Hematopoietic multipotent progenitor cell treated with erythropoietin and hydrocortisone succinate and interleukin-3 and kit ligand, for 6 days (in vitro differentiated cells): ENCODE measurements at places on chromosomes 1 and 21.

DNA sequence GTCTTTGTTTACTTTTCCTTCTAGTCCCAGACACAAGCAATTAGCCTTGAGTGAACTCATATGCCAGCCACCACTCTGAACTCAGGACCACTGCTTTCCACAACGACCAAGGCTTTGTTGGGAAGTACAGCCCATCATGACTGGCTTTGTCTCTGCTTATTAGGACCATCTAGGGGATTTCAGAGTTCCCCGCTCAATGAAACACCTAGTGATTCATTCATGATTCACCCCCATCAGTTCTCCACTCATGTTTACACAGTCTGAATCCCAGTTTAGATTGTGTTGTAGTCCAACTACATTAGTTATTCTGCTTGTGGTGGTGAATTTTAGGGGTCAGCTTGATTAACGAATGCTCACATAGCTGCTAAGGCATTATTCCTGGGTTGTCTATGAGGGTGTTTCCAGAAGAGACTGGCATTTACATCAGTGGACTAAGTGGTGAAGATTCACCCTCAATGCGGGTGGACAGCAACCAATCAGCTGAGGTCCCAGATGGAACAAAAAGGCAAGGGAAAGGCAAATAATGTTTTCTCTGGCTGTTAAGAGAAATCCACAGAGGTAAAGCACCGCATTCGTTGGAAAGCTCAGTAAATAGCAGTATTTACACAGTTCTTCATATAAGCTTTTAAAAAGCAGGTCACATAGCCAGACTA, 122.7 kb downstream of the RGS21 start:
- DNase-seq, result no peak

DNA sequence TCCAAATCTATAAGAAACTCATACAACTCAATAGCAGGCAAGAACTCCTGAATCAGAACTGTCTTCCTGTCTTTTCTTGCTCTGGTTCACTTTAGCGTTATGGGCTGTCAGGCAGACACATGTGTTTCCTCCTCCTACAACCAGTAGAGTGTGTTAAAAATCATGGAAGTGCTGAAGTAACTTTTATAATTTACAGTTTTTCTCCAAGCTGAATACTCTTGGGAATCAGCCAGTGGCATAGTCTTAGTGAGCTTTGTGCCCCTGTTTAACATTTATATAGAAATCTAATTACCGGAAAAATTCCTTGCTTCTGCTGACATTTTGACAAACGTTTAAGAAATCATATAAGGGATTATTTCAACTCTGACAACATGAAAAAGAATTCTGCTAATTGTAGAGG, 113.1 kb upstream of the RGS18 start:
- no peak for DNase-seq

DNA sequence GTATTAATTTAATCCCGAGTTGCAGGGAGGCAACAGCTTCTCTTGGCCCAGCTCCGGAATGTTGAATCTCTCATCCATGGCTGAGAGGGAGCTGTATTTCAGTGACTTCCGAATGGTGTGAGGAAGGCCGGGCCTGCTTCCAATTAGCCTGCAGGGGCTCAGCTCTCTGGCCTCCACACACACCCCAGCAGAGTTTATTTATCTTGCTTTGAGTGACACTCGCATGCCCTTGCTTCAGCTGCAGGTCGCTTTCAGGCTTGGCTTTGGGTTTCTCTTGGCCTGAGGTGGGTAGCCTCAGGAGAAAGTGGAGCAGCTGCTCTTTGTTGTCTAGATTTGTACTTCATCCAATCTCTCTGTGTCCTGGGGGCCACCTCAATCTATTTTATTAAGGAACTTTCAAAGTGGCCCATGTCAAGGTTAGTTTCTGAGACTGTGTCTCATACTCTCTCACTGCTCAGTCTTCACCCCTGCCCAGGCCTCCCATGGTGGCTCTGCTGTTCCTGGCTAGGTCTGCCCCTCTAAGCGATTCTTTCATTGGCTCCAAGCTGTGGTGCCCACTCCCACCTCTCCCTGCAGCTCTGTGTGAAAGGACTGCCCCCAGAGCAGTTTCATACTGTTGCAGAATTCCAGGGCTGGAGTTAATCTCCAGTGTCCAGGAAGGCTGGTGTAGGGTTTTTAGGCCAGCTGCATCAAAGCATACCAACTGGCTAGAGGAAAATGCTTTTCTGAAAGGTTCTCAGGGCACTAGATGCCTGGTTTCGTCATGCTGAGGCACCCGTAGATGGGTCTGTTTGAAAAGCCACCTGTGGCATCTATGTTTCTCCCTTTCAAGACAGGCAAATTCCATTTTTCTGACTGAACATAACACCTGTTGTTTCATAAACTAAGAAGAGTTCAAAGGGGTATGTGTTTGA, 153.5 kb downstream of the PLXNA2 start:
- DNase-seq, result no peak

DNA sequence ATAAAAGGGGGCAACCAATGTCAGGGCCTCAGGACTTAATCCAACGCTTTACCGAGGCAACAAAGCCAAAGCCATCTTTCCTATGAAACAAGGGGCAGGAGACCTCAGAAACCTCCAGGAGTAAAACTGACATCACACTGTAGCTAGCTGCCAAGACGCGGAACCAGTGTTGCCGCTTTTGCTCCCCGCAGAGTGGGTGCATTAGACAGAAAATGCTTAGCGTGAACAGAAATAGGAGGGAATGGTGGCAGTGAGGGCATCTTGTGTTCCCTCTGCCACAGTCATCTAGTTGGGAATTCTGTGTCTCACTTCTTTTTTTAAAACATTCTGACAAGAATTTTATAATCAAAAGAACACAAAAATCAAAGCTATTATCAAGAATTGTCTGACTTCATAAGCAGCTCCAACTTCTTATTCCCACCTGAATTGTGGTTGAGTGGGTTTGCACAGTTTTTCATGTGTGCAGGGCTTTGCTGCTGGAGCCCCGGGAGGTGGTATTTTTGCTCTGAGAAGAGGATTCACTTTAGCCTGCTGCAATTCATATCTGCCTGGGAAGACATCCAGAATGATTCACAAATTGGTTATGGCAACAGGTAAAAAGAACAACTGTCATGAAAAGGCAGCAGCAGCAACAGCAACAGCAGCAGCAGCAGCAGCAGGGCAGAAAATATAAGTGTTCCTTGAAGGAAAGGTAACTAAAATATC, 82.2 kb upstream of the DIRAS3 start:
- no peak for DNase-seq

- no peak for DNase-seq
These were observed 8.7 kb downstream of the PADI2 start for GRCh38 chr1:17110555-17110926.
